ENCODE measurements at places on chromosomes 12 and 14.

- DNase-seq: no peak
Measured at GRCh38 chr14:33979613-33980276, 28.9 kb upstream of the EGLN3 start.

- no peak for DNase-seq
Measured at GRCh38 chr14:23056956-23057756, at the start of gene CDH24. Gene CDH24 (minus strand): TSS chr14:23057520. CDS start chr14:23055733, 1,787 bp downstream.

GRCh38 chr12:2533036-2533435, 261.7 kb upstream of the FKBP4 start:
- no peak for DNase-seq

- no peak for DNase-seq
Measured at GRCh38 chr14:102140027-102140749, 491 bp downstream of the WDR20 start.

DNA sequence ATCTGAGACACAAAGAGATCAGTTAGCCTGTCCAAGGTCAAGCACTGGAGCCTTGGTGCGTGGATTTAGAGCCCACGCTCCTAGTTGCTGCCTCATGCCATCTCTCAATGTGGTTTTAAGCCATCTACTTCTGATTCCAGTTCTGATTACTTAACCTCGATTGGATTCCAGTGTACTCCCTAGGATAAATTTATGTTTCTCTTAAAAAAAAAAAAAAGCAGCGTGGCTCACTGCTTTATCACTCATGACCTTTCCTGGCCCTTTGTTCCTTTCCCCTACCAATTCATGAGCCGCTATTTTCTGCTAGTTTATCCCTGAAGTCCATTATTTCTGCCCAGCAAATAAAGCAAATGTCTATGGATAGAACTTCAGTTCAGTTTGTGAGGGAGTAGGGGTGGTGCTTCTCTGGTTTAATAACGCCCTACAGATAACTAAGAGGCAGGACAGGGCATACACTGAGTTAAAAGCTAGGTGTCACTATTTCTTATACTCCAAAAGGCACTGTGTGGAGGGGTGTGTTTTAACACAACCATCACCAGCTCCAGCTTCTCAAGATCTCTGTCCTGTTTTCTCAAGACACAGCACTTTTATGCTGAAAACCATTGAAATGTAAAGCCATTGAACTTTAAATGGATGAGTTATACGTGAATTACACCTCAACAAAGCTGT, 9.8 kb upstream of the PARP11 start:
- DNase-seq: peak; percentile 2

- peak; percentile 3 for DNase-seq
Measured at GRCh38 chr12:58171914-58172313, 230.5 kb downstream of the ATP23 start.
